ENCODE measurements at places on chromosomes 11 and 22. TPM values are rescaled to one million over a fixed set of nuclear protein-coding genes. Genes with fewer than 3 reads are reported as not detected.

DNA sequence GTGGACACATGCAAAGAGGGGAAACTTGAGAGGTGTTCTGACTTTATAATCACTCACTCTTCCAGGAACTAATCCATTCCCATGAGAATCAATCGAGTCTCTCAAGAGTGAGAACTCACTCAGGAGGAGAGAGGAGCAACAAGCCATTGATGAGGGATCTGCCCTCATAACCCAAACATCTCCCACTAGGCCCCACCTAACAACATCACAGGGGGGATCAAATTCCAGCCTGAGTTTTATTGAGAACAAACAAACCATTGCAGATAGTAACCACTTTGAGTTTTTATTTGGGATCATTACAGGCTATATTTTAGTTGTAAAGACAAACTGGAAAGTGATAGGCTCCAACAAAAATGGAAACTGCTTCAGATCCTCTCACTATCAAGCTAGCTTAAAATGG is 328.8 kb upstream of the CTSC start:
- no peak for DNase-seq

OTOG gene
- not detected for total RNA-seq

OR5B21 gene
- total RNA-seq = not detected

DNA sequence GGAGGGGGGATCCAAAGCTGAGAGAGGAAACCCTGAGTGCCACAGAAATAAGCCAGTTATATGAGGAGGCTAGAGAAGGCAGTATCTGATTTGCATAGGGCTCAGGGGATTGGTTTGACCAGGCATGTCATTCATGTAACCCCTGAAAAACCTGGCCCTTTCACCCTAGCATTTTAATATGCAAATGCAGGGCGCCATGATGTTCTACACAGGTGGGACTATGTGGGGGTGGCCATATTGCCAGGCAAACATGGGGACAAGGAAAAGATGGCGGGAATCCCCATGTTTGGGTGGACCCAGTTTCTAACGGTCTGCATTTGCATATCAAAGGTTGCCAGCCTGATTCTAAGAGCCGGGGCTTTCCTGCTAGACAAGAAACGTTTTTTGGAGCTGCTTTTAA is 27.2 kb downstream of the CSF2RB start:
- DNase-seq = no peak

RANGAP1 gene
- total RNA-seq = 78.5 TPM

All from fibroblast of the aortic adventitia (primary cell).